ENCODE measurements at places on chromosomes 6 and 20. TPM values are rescaled to one million over a fixed set of nuclear protein-coding genes. Genes with fewer than 3 reads are reported as not detected.

- DNase-seq: no peak
These were observed 50.3 kb upstream of the VSTM2L start for GRCh38 chr20:37852666-37853065.

- DNase-seq: no peak
These were observed 69.1 kb downstream of the PTCHD4 start for GRCh38 chr6:48041894-48042293.

GRCh38 chr20:36666181-36666740 is 20.3 kb upstream of the SLA2 start:
- no peak for DNase-seq

The MACROD2 gene
- total RNA-seq: 0.26 TPM

DNA sequence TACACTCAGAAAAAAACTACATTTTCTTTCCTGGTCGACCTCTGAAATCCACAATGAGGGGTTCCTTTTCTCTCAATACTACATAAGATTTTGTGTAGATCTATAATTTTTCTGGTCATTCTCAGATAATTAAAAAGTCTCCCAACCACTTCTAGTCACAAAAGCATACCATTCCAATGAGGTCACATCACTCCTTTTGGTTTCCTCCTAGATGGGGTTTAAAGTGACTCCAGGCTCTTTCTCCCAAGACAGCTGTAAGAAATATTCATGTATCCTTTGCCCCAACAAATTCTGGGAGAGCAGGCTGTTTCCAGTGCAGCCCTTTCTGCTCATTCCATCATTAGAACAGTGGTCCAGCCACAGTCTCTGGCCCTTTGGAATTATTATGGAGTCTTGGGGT is 43.1 kb upstream of the BEND6 start:
- DNase-seq: no peak

GRCh38 chr6:134787261-134787877 is 162.5 kb downstream of the ALDH8A1 start:
- DNase-seq: peak; percentile 41

Data from Caki2 (cell line).